Ammon's horn (tissue), 1 donor: ENCODE measurements at places on chromosomes 4 and X.

DNA sequence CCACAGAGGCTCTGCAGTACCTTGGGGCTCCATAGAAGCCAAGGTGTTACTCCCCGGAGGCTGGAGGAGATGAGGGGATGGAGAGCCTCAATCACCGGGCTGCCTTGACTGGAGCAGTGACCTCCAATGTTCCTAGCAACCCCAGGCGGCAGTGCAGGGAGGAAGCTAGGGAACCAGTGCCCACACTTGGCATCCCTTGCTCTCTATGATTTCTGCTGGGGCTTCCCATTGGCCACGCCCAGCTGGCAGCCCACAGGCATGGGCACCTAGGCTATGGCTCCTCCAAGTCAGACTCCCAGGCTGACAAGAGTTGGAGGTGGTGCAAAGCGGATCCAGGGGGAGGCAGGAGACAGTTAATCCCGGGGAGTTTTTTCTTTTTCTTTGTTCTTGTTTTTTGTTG, 229.7 kb downstream of the EVC2 start:
- no peak for DNase-seq

- DNase-seq = no peak
Observed at GRCh38 chr4:3387154-3387942, 54.4 kb upstream of the HGFAC start.

DNA sequence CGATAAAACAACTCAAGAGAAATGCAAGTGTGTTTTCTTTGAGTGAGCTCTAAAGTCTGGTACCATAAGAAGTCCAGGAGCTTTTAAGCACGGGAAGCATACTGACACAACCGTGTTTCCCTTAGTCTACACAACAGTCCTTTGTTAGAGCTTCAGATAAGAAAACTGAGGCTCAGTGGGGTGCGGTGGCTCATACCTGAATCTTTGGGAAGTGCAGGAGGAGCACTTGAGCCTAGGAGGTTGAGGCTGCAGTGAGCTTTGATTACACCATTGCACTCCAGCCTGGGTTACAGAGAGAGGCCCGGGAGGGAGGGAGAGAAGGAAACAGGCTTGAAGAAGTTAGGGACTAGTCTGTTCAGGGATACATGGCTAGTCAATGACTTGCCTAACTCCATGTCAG, 21.9 kb downstream of the LEF1 start:
- no peak for DNase-seq

DNA sequence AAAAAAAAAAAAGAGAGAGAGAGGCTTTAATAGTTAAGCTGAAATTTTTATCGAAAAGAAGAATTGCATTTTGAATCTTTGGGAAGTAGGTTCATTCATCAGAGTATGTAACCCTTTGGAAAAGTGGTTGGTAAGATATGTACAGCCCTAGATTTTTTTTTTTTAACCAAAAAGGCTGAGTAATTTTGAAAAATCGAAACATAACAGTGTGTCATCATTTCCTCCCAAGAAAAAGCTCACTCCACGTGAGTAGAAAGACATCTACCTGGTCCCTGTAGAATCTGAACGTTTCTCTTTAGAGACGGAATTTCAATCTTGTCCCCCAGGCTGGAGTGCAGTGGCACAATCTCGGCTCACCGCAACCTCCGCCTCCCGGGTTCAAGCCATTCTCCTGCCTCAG, 16.2 kb downstream of the SHOX start:
- no peak for DNase-seq

- DNase-seq = no peak
Observed at GRCh38 chr4:75708218-75708691, 16.1 kb upstream of the USO1 start.

DNA sequence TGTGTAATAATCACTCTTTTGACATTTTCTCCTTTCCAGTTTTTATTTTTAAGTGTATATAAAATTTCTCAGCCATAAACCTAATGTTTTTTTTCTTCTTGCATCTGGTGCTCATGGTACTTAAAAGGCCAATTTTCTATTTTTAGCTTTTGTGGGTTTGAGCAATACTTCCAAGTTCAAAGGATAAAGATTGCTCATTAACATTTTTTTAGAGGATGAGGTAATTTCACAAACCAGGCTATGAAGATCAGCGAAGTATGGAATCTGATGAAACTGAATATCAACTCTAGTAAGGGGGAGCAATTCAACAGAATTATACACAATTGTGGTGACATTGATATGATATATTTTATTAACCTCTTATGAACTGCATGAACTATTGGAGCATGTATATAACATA, 25.8 kb upstream of the KLHL34 start:
- DNase-seq = no peak

DNA sequence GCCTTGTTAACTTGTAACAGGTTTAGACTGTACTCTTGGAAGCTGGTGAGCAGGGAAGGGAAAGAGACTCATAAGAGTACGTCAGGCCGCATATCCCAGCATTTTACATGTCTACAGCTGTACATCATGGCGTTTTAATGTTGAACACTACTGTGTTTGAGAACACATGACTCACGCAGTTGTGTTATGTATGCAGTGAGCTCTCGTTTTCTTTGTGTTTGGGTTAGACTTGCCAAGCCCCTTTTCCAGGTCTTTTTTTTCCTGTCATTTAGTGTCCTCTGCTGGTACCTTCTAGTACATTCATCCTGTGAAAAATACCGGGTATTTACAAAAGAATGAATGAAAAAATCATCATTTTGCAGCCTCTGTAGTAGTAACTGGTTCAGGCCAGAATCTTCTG, 35.3 kb downstream of the SMS start:
- DNase-seq = no peak

DNA sequence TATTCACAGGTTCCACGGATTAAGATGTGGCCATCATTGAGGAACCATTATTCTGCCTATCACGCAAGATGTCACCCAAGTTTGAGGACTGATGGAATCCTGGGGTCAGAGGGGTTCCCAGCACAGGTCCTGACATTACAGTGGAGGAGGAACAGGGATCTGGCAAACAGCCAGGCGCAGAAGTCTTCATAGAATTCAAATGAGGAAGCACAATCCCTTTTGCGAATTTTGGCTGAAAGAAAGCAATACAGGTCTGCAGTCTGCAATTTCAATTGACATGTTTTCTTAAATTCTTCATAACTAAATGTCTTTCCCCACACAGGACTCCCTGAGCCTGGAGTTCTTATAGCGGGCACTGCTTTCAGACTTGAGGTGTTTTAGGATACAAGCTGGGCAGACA, 14.5 kb downstream of the DOCK11 start:
- no peak for DNase-seq

GRCh38 chrX:46601283-46601682, 27.7 kb downstream of the CHST7 start:
- DNase-seq = no peak

DNA sequence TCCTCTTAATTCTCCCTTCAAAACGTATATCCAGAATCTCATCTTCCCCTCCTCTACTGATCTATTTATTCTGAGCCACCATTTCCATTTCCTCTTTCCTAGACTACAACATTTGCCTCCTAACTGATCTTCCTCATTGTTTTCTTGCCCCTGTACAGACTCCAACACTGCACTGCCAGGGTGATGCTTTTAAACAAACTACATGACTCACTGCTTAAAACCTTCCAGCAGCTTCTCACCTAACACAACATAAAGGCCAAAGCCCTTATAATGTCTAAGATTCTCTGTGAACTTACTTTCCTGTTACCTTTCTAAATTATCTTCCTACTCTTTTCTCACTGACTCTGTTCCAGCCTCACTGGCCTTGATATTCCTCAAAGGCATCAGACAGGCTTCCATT, 161.0 kb upstream of the HS3ST1 start:
- no peak for DNase-seq

DNA sequence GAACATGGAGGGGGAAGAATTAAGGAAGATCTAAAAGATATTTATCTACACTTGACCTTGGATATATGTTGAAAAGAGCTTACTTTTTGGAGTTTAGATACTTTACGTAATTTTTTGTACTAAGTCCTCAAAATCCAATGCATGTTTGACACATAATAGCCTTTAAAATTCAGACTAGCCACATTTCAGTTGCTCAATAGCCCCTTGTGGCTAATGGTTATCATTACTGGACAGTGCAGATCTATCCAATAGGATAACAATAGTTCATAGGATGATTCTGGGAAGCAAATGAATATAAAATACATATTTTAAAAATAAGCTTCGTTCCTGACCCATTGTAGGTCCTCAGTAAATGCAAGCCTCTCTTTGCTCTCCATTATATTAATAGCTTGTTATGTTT, 13.8 kb downstream of the AP1AR start:
- no peak for DNase-seq

- no peak for DNase-seq
Observed at GRCh38 chrX:147978931-147979330, 2.2 kb upstream of the FMR1NB start.

GRCh38 chr4:13384055-13384454, 100.1 kb downstream of the RAB28 start:
- DNase-seq = no peak

GRCh38 chr4:61173799-61174198, 26.3 kb upstream of the ADGRL3 start:
- DNase-seq = no peak
